ENCODE measurements at places on chromosomes 4 and X.

GRCh38 chr4:171812665-171813525 is at the start of gene GALNTL6:
Gene GALNTL6 (plus strand): TSS chr4:171813404.
- peak; percentile 18 for DNase-seq

- peak; percentile 52 for DNase-seq
Observed at GRCh38 chrX:140762061-140762460, 52.5 kb downstream of the LINC00632 start.

DNA sequence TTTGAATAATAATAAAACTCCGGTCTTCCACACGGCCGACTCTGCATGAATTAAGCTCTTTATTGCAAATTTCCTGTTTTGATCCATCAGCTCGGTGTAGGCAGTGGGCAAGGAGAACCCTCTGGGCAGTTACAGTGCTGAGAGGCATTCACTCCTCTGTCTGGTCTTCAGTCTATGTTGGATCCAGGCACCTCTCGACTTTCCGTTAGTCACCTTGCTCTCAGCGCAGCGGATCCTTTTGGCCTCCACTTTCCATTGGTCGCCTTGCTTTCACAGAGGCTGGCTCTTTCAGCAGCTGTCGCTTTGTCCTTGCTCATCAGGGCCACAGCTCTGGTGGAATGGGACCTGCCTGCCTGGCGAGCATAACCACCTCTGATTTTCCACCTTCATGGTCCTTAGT is 52.9 kb downstream of the TRMT44 start:
- no peak for DNase-seq

DNA sequence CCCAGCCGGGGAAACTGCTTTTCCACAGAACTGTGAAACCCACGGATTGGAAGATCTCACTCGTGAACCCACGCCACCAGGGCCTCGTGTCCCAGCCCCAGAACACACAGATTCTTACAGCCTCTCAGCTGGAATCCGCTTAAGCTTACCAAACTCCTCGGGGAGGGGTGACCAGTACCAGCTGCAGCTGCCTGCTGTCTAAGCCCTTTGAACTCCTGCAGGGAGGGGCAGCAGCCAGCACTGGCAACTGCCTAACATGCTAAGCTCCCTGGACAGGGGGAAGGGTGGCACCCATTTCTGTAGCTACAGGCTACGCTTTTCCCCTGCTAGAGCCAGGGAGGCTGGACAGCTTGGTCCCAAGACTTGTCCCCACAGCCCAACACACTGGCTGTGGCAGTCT is 38.4 kb downstream of the TBL1X start:
- DNase-seq = no peak

- DNase-seq = no peak
Observed at GRCh38 chr4:81634766-81635549, 163.3 kb upstream of the RASGEF1B start.

- DNase-seq = no peak
Observed at GRCh38 chr4:88792268-88792781, 94.7 kb upstream of the NAP1L5 start.

DNA sequence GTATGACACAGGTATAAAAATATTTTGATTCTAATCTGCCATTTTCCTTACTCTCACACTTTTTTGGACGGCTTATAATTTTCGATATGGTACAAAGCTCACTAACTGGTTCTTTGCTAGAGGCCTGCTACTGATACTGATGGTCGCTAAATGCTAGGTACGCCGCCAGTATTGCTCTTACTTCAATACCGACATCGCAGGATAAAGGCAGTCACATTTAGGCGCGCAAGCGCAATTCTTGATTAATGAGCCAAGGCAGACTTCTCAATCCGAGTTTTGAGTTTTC is 557 bp upstream of the USP38 start:
- DNase-seq = no peak

- peak; percentile 68 for DNase-seq
Observed at GRCh38 chr4:52038103-52038912, at the start of gene SGCB. Gene SGCB (minus strand): TSS chr4:52038299. CDS start chr4:52038259, 40 bp downstream.

DNA sequence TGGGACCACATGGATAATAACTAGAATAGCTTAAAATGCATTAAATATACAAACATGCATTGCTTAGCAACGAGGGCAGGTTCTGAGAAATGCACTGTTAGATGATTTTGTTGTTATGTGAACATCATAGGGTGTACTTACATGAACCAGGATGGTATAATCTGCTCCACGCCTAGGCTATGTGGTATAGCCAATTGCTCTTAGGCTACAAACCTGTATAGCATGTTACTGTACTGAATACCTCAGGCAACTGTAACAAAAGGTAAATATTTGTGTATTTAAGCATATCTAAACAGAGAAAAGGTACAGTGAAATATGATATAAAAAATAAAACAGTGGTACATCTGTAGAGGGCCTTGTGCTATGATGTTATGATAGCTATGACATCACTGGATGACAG is 169.2 kb upstream of the IL15 start:
- no peak for DNase-seq

DNA sequence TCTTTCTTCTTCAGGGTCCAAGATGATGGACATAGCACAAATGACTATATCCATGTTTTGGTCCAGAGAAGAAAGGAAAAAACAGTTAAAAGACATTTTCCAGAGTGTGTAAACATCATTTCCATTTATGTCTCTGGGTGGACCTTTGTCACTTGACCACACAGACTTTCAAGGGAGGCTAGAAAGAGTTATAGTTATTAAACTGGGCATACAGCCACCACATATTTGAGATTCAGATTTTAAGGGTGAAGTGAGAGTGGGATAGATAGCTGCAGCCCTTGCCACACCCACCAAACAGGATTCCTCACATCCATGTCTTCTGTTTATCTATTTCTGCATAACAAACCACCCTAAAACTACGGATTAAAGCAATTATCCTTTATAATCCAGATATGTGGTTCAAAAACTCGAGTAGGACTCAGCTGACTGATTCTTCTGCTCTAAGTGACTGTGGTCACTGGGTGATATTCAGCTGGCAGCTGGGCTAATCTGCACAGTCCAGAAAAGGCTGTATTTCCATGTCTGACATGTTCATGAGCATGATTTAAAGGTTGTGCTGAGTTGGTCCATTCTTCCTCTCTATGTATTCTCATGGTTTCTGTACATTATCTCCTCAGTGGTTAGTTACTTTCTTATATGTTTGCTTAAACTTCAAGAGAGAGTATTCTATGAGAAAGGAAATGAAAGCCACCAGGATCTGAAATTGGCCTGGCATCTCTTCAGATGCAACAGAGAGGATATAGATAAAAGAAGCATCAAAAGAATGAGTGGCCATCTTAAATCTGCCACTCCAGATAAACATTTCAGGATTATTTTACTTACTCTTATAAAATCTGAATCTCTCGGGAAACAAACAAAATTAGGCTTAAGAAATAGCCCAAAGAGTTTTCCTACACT is 459.8 kb upstream of the CTSO start:
- no peak for DNase-seq

- no peak for DNase-seq
Observed at GRCh38 chrX:40291553-40291952, 193.8 kb upstream of the BCOR start.

GRCh38 chrX:65586491-65586890 is 51.9 kb upstream of the LAS1L start:
- DNase-seq = no peak

GRCh38 chr4:37653601-37654000 is 32.6 kb downstream of the RELL1 start:
- no peak for DNase-seq

DNA sequence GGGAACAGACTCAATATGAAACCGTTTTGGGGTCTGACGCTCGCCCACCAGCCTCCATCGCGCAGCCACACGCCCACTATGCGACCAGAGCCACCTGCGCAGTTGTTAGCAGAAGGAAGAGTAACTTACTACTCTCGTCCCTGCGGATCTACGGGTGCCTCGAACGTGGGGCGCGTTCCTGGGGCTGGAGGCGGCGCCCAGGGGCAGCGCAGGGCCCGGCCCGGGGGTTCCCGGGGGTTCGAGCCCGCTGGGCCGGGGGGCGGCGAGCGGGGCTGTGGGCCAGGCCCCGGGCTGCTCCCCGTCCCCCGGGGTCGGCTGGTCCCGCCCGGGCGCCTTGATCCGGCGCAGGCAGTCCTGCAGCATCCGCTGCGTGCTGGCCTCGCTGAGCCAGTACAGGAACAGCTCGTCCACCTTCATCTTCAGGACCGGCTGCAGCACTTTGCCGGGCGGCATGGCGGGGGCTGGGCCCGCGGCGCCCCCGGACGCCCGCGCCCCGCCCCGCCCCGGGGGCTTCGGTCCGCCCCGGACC is 404 bp downstream of the PPP2R3B start:
- no peak for DNase-seq

DNA sequence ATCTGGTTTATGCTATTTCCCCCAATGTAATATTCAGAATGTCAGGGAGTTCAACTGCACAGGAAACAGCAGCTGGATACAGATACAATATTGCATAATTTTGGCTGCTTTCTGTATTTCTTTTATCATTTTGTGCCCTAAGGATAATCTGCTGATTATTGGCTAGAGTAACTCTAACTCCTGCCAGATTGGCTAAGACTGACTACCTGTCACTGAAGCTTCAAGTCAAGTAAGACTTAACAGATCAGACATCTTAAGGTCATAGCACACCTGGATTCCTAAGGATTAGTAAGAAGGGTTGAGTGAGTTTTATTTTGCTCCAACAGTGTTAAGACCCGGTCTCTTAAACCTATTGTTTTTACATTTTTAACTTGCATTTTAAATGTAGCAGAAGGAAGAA is 136.8 kb downstream of the KLF8 start:
- no peak for DNase-seq

DNA sequence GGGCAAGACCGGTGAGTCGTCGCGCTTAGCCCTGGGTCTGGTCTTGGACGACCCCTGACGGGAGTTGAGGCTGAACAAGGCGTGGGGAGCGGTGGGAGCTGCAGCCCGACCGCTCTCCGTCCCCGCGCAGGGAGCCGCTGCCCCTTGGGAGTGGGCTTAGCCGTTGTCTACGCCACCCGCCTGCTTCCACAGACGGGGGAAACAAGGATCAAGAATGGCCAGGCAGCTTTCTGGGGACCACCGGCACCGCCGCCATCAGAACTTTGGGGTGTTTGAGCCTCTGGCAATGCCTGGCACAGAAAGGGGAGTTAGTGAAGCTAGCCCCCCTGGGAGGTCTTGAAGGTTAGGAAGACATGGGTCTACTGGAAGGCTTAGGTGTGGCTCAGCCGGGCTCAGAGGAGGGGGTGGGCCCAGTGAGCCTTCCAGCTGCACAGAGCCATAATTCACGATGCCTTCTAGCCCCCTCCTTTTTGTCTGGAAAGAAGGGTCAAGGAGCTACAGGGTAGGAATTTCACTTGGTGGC is 583 bp downstream of the RASL11B start:
- DNase-seq = no peak

DNA sequence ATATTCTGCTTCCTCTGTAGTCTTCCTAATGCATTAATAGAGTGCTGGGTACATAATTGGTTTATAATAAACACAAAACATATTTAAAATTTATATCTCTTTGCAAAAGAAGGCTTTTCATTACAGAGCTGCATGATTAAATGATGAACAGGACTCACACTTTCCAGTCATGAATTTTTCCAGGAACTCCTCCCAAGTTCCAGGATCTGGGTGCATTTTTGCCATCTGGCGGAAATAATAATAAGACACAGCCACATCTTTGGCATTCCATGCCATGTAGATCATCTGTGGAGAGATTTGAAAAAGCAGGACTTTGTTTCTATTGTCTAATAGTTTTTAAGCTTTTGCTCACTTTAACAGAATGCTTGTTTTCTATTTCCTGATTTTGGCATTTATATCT is 40.2 kb upstream of the SULT1B1 start:
- no peak for DNase-seq

DNA sequence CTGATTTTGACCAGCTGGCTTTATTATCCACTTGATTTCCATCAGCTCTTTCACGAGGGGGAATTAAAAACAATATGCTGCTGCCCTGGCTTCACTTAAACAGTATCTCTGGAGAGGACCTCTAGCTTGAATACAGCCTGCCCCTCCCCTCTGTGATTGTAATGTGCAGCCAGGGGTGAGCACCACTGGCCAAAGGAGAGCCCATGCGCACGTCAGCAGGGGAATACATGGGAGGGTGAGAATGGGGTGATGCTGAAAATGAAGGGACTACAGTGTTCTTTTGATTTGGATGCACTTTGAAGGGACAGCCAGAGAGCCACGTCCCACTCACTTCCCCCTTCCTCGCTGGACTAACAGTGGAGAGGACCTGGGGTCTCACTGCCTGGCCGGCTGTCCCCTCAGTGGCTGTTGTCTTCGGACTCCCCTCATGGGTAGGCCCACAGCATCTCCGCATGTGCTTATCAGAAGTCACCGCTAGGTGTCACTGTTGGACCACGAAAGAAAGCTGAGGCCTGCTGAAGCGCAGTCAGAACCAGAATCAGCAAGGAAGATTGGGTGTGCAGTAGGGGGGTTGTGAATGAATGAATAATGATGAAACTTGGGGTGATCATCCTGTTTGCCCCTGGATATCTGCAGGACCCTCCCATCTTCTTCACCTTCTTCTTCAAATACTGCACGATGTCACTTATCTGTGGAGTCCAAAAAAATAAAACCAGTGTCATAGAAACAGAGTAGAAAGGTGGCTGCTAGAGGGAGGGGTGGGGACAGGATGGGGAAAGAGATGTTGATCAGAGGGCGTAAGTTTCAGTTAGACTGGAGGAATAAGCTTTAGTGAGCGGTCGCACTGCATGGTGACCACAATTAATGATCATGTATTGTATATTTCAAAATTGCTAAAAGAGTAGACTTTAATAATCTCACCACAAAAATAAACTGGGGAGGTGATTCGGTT is 32.8 kb downstream of the CLCN4 start:
- peak; percentile 82 for DNase-seq

GRCh38 chr4:150569998-150570535 is 11.9 kb upstream of the MAB21L2 start:
- DNase-seq = no peak

DNA sequence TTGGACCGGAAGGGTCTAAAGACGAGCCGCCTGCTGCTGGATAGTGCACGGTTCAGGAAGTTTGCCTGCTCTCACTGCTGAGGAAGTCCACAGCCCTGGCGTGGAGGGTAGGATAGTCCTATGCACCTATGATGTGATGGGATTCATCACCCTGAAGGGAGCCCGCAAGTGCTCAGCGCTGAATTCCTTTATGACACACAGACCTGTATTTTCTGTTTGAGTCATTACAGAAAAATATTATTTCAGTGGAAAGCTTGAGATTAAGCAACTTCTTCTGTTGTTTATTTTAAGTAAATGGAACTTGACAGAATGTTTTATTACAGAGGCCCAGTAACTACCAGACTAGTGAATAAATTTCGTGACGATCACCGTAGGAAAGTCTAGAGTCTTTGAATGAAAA is 123.2 kb downstream of the TRIML1 start:
- DNase-seq = no peak

- DNase-seq = no peak
Observed at GRCh38 chr4:2226261-2226660, 15.7 kb downstream of the HAUS3 start.

GRCh38 chr4:53932796-53933610 is 131.4 kb downstream of the CHIC2 start:
- DNase-seq = no peak
